ENCODE measurements at places on chromosomes 16 and 17. TPM values are rescaled to one million over a fixed set of nuclear protein-coding genes. Genes with fewer than 3 reads are reported as not detected.

The PLCG2 gene
- total RNA-seq, result 0.08 TPM

The KRTAP9-9 gene
- not detected for total RNA-seq

The SRCAP gene
- 12.3 TPM for total RNA-seq

The BFAR gene
- total RNA-seq, result 30.4 TPM

The CCL14 gene
- total RNA-seq, result not detected

The CTRB1 gene
- not detected for total RNA-seq

The DPEP3 gene
- total RNA-seq, result not detected

The SHCBP1 gene
- 8.3 TPM for total RNA-seq

The CCL18 gene
- not detected for total RNA-seq

The ALOX12 gene
- under 0.01 TPM for total RNA-seq

The CYB561 gene
- 50.2 TPM for total RNA-seq

The TMC8 gene
- not detected for total RNA-seq

The CHRNE gene
- 0.38 TPM for total RNA-seq

The GNAO1 gene
- total RNA-seq, result not detected

The COL1A1 gene
- 1,618 TPM for total RNA-seq

The PKMYT1 gene
- 1.3 TPM for total RNA-seq

The HBA2 gene
- total RNA-seq, result not detected

The IL32 gene
- total RNA-seq, result 7.4 TPM

The ZNF205 gene
- 14.8 TPM for total RNA-seq

The ANKRD40CL gene
- total RNA-seq, result not detected

The NPIPA5 gene
- total RNA-seq, result 1.5 TPM

The KRTAP16-1 gene
- total RNA-seq, result not detected

The LRRC37A gene
- 0.70 TPM for total RNA-seq

The KRT24 gene
- total RNA-seq, result not detected
